ENCODE measurements at places on chromosomes 2 and 18. TPM values are rescaled to one million over a fixed set of nuclear protein-coding genes. Genes with fewer than 3 reads are reported as not detected.

DNA sequence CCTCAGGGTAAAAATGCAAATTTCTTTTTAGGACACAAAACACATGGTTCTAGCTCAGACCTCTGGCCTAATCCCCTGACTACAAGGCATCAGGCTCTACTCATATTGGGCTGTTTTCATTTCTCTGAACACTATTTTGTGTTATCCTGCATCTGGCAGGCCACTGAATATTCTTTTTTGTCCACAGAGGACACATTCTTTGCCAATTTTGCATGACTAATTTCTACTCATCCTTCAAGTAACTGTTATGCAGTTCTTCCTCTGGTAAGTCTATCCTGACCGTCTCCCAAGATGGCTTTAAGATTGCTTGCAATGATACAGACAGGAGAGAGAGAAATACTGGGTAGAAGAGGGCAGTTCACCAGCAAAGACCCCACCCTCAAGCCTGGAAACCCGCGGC is 107.6 kb upstream of the RGPD4 start:
- no peak for DNase-seq

GRCh38 chr2:28955467-28955866 is 25.6 kb upstream of the TOGARAM2 start:
- no peak for DNase-seq

DNA sequence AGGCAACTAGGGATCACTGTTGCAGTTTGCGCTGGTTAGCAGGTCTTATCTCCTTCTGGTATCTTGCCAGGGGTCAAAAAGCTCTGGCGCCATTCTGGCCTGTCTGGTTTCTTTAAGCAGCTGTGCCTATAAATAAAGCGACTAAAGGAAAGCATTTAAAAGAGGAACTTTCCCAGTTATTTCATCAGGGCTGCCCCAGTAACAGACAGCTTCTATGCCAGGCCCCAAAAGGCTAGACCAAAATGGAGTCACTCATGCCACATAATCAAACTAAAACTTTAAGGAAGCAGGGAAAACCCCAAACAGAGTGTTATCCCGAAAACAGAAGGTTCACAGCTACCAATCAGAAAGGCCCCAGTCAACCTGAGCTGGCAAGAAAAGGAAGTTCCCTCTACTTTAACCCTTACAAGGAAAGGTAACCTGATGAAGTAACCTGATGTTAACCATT is 41.2 kb upstream of the HNRNPA3 start:
- no peak for DNase-seq

- DNase-seq, result no peak
These were observed 654 bp downstream of the PIK3C3 start for GRCh38 chr18:41955688-41956087.

- DNase-seq, result no peak
These were observed 383.2 kb upstream of the SLC14A2 start for GRCh38 chr18:45232061-45232460.

MYO1B gene
- total RNA-seq, result 169 TPM

CPS1 gene
- 6.4 TPM for total RNA-seq

RFTN2 gene
- total RNA-seq, result 13.1 TPM

GATA6 gene
- 28.6 TPM for total RNA-seq

GPR45 gene
- total RNA-seq, result not detected

DSEL gene
- total RNA-seq, result 11.6 TPM

Data from uterus (tissue), 4 donors.